HFF-Myc (cell line): ENCODE measurements at places on chromosomes 3 and 15.

DNA sequence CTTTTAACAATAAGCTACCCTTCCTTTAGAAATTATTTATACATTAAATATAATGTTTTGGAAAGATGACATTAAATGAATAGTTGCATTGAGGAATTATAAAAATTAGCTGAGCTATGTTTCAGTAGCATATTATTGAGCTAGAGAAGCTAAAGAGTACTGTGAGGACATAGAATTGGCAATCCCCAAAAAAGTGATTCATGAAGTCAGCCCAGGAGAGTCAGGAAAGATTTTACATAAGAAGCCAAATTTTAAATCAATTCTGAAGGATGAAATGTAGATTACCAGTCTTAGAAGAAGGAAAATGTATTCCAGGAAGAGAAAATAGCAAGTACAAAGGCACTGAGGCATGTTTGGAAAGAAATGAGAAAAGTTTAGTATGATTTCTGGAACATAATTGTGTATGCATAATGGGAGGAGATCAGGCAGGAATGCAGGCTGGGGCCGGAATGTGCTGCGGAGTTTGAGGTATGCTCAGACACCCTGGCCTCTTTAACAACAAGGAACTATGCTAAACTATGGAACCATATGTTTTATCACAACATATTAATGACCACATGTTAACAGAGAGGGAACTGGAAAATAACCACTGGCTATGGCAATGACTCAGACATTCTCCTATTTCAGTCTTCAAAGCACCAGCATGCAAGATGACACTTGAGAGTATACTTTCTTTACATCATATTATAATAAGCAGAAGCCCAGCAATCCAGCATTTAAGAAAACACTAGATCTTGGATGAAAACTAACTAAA is 103.3 kb upstream of the COL8A1 start:
- DNase-seq, result peak; percentile 85

- no peak for DNase-seq
Observed at GRCh38 chr3:63050548-63051177, 175.4 kb upstream of the CADPS start.

DNA sequence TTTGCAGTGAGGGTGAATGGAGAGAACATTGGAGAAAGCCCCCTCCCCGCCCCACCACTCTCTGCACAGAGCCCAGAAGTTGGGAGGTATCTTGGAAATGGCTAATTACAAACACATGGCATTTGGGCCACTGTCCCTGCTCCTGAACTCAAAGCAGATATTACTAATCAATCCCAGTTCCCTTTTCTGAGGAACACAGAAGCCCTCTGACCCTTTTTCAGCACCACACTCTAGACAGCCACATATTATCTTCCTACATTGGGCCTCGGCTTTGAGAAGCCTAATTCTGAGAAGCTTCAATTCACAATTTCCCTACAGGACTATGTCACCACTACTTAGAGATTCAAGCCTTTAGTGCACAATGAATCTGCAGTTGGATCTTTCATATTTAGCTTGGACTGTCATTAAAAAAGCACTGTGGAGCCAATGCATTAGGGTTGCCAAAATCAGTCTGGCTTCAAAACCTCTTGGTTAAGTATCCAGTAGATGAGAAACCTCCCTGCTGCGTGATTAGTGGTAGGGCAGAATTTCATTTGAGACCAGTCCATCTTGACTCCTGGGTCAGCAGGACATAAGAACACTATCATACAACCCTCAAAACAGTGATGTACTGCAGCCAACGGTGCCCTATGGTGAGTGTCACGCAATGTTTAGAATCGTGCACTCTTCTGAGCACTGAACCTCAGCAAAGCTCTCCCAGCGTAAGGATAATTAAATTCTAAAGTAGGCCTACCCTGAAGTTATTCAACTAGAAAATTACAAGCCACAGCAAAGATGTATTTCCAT is 26.1 kb downstream of the MGLL start:
- no peak for DNase-seq

- no peak for DNase-seq
Observed at GRCh38 chr3:188829130-188829529, 342.6 kb upstream of the TPRG1 start.

- no peak for DNase-seq
Observed at GRCh38 chr3:12994607-12995388, 78.4 kb downstream of the IQSEC1 start.

DNA sequence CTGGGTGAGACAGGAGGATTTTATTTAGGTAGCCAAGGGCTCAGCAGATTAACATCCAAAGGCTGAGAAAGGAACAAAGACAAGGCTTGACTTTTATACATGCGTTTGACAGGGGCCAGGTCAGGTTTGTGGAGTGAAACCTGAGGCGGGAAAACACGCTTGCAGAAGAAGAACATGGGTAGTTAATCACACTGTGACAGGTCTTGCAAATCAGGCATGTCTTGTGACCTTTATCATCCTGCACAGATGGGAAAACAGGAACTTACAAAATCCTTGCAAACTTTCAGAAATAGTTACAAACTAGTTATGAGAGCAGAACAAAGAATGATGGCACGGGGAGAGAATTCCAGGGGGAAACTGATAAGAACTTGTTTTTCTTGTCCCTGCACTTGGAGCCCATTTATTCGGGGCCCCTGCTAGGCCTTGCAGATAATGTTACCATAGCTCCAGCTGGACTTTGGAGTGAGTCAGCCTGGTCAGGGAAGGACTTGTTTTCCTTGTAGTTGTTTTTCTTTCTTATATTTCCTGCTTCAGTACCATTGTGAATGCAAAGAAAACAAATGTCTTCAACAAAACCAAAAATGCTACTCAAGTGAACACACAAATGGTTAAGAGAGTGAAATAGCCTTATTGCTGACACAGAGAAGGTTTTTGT is 965.9 kb upstream of the ROBO1 start:
- DNase-seq, result no peak

- no peak for DNase-seq
Observed at GRCh38 chr15:90203922-90204321, 2.8 kb downstream of the SEMA4B start.

GRCh38 chr3:151843275-151843674 is 29.4 kb downstream of the AADAC start:
- DNase-seq, result no peak

- peak; percentile 14 for DNase-seq
Observed at GRCh38 chr3:78633626-78634025, 1134.2 kb downstream of the ROBO1 start.

DNA sequence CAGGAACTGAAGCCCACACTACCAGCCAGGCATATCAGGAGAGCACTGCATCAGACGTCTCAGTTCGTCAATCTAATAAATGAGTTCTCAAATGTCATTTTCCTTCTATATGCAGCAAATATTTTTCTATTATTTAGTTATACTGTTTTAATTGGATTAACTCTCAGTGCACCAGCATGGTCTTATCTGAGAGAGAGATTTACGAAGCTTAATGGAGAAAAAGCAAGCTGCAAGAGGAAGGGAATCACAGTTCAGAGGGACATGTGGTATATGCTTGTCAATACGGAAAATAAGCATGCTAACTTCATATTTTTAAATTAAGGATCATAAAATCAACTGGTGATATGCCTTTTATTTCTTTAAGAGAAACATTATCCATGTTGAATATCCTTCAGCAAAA is 213.1 kb upstream of the NECTIN3 start:
- DNase-seq, result no peak

DNA sequence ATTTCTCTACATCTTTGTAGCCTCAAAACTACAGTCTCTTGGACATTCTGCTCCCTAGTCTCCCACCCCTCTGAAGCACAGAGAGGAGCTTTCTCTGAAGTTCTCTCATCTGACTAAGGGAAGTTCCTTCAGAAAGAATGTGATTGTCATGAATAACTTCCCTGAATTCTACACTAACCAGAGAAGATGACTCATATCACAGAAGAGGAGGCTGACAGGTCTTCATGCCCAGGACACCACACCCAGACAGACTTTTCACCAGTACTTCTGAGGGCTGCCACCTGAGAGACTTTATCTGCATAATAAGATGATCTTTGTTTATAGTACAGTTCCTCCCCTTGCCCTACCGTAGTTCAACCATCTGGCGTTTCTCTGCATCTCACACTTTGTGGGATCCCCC is 52.8 kb downstream of the CDIN1 start:
- DNase-seq, result peak; percentile 20

DNA sequence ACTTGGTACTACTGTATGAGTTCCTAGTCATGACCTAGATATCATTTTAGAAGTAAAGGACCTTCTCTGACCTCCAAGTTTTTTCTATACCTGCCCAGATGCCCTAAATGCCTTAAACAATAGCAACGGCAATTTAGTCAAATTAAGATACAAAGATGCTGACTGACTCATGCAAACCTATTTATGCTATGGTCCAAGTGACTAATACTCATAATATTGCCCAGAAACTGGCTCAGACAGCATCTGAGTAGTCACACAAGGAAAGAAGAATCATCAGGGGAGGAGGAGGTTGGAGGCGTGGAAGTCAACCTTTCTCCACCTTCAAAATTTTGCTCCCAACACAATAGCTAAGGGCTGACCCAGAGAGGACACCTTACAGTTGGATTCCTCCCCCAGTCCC is 6.8 kb downstream of the FYCO1 start:
- DNase-seq, result peak; percentile 53

GRCh38 chr3:160257606-160258005 is 32.4 kb downstream of the C3orf80 start:
- no peak for DNase-seq

GRCh38 chr15:61623746-61624145 is 394.6 kb upstream of the RORA start:
- no peak for DNase-seq

- DNase-seq, result no peak
Observed at GRCh38 chr15:35173444-35174118, 88.5 kb upstream of the NANOGP8 start.
